ENCODE measurements at places on chromosomes 3 and 15. TPM values are rescaled to one million over a fixed set of nuclear protein-coding genes. Genes with fewer than 3 reads are reported as not detected.

DNA sequence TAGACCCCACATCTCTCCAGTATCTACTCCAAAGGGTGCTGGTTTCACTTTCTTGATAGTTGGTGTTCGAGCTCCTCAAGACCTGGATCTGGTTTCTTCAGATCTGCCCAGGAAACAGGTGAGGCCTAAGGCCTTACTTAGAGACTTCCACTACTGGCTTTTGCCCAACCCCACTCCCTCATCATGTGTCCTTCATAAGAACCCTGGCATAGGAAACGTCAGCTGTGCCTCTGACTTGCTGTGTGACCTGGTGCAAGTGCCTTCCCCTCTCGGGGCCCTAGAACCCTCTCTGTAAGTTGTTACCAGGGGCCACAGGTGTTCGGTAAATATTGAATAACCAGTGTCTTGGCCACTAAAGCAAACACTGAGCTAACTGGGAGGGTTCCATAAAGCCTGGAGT lies 3.9 kb downstream of the OXTR start:
- no peak overlapping the region for H3K4me3 ChIP-seq
- H3K4me1 ChIP-seq, result no peaks in the 10 kb centered on the region
- peaks cover 3% of the 10 kb centered on the region for H3K27me3 ChIP-seq
- no peaks in the 10 kb centered on the region for H3K36me3 ChIP-seq

DNA sequence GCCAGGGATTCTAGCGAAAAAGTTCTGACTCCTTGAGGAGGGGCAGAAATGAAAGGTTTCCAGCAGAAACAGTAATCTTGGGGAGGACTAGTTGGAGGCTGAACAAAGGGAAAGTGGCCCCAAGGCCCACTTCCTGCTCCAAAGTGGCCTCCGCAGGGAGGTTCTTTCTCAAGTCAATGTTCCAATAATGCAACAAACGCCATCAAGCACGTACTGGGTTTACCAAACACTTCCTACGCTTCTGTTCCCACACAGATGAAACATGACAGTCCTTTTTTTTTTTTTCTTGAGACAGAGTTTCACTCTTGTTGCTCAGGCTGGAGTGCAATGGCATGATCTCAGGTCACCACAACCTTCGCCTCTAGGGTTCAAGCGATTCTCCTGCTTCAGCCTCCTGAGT lies 9.6 kb upstream of the RCCD1 start:
- H3K4me1 ChIP-seq, result no peaks in the 10 kb centered on the region
- no peak overlapping the region for H3K27ac ChIP-seq
- no peak for DNase-seq
- H3K36me3 ChIP-seq, result peaks cover 95% of the 10 kb centered on the region

KNG1 gene
- not detected for total RNA-seq

TP63 gene
- not detected for total RNA-seq

CLDN16 gene
- total RNA-seq, result not detected

DNA sequence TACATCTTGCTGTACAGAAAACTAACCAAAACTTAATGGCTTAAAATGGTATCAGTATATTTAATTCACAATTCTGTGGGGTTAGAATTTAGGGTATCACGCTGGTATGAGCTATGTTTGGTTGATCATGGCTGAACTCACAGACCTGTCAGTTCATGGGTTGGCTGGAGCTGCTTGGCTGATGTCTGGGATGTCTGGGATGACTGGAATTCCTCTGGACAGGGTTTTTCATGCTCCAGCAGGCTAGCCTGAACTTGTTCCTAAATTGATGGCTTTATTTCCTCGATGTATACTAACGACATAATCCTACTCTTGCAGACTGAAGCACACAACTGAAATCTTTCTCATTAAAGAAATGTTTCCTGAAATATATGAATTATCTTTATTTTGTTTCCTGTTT lies 338.9 kb upstream of the GBE1 start:
- no peak for DNase-seq
- H3K4me3 ChIP-seq, result no peak overlapping the region
- no peaks in the 10 kb centered on the region for H3K4me1 ChIP-seq
- H3K36me3 ChIP-seq, result no peaks in the 10 kb centered on the region
- H3K27ac ChIP-seq, result no peak overlapping the region

DNA sequence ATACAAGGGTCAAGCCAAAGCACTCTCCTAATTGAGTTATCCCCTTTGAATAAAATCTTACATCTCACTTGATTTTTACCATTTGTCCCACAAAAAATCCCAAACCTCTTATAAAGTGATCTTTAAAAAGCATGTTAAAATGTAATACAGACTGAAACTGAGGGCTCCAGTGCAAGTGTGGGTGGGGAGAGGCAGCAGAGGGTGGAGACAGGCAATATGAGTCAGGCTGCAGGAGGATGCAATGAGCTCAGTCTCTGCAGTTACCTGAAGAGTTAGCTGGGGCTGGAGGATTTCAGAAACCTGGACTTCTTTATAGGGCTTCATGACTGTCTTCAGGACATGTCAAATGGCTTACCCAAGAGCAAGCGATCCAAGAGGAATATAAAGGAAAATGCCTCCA lies 14.2 kb upstream of the COLQ start:
- no peaks in the 10 kb centered on the region for H3K36me3 ChIP-seq
- H3K4me3 ChIP-seq, result no peak overlapping the region
- no peak overlapping the region for H3K27ac ChIP-seq
- DNase-seq, result no peak
- no peaks in the 10 kb centered on the region for H3K4me1 ChIP-seq
